ENCODE measurements at places on chromosomes 11 and 22.
A peak's percentile ranks its signal among the peaks of the same experiment; 100 is the strongest.

DNA sequence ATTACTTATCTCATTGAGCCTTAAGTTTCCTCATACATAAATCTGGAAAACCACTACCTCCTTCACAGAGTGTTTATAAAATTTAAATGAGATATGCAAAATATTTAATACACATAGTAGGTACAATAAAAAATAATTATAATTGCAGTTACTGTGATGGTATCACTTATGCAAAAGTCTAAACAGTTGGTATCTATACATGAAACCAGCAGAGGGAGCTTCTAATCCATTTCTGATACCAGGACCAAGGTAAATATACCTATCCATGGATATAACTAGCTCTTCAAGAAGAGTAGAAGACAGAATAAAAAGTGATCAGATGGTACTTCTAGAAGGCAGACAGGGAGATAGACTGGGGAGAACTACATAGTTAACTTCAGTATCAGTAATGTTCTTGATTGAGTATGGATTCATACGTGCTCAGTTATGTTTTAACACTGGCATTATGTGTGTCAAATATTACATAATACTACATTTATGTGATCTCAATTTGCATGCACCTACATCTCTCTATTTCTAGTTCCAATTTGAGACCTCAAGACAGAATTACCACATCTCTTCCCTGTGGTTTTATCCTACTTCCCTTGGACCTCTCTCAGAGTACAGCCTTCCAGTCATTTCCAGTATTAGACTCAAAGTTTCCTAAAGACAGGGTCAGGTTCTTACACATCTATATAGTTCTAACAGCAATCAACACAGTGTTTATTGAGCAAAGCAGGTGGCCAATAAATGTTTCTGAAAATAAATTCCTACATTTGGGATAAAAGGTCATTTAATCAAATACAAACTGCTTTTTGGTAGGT is 13.7 kb upstream of the TSG101 start:
- DNase-seq = no peak

GRCh38 chr11:108034952-108035351 is 26.3 kb downstream of the CUL5 start:
- DNase-seq = no peak

DNA sequence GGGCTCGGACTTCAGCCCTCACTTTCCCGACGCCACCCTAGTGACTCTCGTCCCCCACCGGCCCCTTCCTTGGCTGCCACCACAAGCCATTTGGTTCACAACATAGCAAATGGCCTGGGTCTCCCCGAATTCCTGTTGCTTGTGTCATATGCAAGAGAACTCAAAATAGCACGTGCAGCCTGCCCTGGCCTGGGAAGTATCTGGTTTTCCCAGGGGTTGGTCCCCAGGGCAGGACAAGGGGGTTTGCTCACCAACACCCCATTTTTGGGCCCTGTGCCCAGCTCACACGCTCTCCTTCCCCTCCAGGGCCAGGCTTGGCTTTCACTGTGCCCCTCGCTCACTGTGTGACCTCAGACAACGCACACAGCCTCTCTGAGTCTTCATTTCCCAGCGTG is 12.8 kb upstream of the TPCN2 start:
- DNase-seq = no peak

DNA sequence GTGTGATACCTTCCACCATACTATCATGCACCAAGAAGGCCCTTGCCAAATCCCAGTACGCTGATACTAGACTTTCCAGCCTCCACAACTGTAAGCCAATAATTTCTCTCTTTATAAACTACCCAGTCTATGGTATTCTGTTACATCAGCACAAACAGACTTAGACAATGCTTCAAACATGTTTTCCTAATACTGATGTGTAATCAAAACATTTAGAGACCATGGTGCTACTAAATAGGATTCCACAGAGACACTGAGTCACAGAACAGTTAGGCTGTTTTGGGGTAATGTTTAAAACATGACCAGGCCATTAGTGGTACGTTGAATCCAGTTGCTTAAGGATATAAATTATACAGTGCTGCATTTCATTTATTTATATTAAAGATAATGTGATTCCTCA is 103.7 kb downstream of the PICALM start:
- no peak for DNase-seq

DNA sequence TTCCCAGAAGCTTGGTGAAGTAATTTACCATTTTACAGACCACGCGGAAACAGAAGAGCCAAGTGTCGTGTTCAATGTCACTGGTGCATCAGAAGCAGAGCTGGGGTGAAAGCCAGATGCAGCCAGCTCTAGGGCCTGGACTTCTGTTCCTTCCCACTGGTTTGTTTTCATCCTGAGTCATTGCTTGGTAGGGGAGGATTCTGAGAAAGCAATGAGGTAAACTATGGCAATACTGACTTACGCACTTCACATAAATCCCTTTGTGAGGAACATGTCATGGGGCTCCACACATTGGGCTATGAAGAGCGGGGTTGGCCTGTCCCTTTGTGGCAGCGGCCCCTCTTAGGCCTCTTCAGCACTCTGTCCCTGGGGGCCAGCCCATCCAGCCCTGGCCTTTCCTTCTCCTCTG is 52.4 kb upstream of the RBFOX2 start:
- DNase-seq = no peak

DNA sequence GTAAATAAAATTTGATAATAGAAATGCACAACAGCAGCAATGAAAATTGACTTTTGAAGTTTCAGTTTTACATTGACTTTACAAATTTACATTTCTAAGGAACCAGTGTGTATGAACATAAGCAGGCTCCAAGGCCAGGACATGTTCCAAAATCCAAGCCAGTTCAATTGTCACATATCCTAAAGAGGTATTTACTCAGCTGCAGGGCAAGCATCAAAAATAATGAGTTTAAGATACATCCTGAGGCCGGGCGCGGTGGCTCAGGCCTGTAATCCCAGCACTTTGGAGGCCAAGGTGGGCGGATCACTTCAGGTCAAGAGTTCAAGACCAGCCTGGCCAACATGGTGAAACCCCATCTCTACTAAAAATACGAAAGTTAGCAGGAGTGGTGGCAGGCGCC is 39.0 kb upstream of the AKIP1 start:
- no peak for DNase-seq

DNA sequence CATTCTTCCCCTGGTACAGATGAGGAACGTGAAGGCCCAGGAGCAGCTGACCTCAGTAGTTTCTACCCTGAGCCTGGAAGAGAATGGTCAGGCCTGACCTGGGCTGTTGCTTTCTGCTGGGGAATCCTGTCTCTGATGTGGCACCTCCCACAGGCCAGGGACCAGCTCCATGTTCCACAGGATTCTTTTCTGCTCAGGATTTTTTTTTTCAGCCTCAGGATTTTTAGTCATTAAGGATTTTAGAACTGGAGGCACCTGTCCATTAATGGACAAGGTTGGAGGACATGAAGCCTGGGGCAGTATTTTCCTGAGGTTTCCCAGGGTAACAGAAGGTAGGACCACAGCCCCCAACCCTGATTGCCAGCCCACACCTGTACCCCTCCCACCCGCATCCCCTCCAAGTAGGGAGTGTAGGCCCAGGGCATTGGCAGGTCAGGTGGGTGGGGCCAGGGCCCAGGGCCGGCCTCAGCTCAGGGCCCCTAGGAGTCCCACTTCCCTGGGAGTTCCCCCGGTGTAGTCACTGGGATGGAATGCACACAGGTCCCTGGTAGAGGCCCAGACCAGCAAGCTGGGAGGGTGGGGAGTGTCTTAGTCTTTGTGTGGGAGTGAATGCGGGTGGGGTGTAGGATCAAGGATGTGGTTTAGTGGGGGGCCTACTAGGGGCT is 16.1 kb downstream of the BIK start:
- DNase-seq = no peak

- DNase-seq = no peak
These were observed 176.5 kb downstream of the TENM4 start for GRCh38 chr11:79264284-79264683.

- no peak for DNase-seq
These were observed 129.5 kb upstream of the OPCML start for GRCh38 chr11:133661846-133662245.

GRCh38 chr11:117807482-117808327 is 10.7 kb upstream of the DSCAML1 start:
- no peak for DNase-seq

DNA sequence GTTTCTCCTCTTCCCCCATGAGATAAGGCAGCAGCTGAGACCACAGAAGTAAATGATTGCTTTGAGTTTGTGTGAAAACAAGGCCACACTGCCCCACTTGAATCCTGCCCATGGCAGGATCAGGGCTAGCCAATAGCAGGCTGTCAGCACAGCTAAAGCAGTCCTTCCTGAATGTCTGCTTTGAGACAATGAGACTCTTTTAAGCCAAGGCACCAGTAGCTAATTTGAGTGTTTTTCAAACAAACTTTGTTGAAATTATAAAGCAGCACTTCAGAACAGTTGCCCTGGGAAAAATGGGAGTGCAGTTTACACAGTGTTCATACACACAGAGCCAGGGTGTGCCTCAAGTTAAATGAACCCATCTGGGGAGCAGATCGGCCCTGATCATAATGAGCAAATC is 103.5 kb upstream of the OR5AK2 start:
- DNase-seq = no peak

GRCh38 chr22:42929838-42930155 is 72.7 kb upstream of the ARFGAP3 start:
- DNase-seq = no peak

DNA sequence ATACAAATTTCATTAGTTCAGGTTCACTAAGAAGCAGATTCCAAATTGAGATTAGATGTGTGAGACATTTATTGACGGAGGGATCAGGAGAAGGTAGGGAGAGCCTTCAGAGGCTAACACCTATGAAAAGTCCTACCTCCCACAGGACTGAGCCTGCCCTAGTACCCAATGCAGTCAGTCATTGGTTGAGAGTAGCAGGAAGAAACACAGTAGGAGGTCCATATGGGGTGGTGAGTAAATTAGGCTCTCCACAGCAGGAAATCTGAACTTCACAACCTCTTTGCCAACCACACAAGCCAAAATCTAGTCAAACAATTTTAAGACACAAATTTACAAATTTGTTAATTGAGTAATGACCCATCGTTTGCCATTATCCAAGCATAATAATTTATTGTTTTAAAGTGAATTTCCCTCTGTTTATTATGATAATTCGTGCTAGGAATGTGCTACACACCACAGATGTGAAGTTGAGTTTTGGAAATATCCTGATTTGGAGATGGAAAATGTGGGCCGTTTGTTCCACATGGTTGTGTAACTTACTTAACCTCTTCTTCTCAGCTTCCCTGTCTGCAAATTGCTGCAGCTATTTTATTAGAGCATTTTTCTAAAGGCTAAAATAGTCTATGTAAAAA is 542.1 kb downstream of the ETS1 start:
- no peak for DNase-seq

- no peak for DNase-seq
These were observed 1.3 kb downstream of the BMAL1 start for GRCh38 chr11:13278609-13279486.

DNA sequence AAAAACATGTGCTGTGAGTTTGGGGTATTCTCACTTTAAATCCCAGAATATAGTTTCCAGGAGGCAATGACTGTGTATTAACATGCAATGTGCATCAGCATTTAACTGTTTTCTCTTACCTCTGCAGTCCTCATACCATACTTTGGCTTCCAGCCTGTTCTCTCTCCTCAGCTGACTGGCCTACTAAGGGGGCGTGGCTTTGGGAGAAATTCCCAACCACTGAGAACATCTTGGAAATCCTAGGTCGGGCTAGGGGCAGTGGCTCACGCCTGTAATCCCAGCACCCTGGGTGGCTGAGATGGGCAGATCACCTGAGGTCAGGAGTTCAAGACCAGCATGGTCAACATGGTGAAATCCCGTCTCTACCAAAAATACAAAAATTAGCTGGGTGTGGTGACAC is 13.5 kb upstream of the ZC3H12C start:
- DNase-seq = no peak

- no peak for DNase-seq
These were observed 87.7 kb upstream of the ANO3 start for GRCh38 chr11:26244207-26244606.

DNA sequence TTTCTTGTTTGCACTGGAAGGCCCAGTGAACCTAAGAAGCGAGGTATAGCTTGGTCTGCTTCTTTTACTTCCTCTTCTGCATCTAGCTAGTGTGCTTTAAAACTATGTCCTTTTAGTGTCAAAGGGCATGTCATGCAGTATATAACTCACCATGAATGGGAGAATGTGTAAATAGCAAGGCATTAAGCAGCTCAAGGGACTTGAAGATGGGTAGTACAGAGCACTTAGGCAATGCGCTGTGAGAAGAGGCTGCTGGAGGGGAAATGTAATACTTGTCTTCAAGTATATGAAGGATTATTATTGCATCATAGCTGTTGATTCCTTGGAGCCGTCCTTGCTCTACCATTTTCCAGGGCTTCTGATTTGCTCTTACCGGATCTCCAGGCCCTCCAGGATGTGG is 7.6 kb downstream of the MAML2 start:
- DNase-seq = no peak

DNA sequence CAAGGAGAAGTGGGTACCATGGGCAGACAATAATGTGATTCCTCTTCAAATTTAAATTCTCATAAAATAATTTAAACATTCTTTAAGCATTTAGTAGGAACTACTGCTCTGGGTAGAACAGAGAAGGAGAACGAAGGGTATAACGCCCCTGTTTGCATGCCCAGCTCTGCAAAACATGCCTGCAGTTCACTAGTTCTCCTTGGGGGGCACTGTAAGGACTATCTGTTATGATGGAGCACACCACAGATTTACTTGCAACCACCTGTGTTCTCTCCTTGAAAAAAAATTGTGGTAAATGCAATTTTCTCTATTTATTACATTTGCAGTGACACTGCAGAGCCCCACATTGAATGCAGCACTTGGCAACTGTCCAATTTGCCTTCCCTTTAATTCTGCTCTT is 100.3 kb downstream of the GUCY1A2 start:
- no peak for DNase-seq

GRCh38 chr11:11621573-11622339 is at the start of gene GALNT18:
TSS of gene GALNT18 (minus strand) at chr11:11622005.
- DNase-seq = peak; percentile 8

- DNase-seq = no peak
These were observed 2.2 kb downstream of the CPT1B start for GRCh38 chr22:50576070-50576469.

DNA sequence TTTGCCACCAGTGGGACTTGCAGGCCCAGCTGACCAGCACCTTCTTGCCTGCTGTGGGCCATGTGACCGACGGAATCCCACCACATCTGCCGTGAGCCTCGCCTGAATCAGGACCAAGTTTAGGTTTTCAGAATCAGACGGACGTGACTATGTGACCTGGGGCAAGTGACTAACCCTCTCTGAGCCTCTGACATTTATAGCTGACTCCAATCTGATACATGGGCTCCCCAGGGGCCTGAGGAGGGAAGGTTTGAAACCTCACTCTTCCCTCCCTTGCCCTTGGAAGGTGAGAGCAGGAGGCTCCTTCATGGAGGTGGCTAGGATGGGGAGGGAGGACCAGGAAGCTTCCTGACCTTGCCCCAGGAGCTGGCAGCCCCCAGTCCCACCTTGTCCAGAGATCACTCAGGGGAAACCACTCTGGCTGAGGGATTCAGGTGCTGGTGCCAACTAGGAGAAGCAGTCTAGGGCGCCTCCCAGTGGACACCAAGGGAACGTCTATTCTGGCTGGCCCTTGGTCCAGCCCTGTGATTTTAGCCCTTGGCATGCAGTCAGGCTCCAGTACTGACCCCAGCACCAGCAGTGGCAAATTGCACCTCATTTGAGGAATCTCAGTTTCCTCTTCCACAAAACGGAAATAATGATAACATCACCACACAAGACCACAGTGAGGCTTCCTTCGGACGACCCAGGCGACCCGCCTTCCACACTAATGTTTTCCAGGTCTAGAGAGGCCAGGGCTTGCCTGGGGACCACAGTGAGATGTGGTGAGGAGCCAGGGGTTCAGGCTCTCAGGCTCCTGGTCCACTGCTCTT is 47.2 kb upstream of the SYT7 start:
- DNase-seq = peak; percentile 7
